ENCODE measurements at places on chromosomes 4 and X.
A peak's percentile ranks its signal among the peaks of the same experiment; 100 is the strongest.

- DNase-seq: no peak
These were observed 34.6 kb upstream of the DCAF8L2 start for GRCh38 chrX:27555514-27555913.

- no peak for DNase-seq
These were observed 97.8 kb downstream of the SYTL5 start for GRCh38 chrX:38103857-38104812.

DNA sequence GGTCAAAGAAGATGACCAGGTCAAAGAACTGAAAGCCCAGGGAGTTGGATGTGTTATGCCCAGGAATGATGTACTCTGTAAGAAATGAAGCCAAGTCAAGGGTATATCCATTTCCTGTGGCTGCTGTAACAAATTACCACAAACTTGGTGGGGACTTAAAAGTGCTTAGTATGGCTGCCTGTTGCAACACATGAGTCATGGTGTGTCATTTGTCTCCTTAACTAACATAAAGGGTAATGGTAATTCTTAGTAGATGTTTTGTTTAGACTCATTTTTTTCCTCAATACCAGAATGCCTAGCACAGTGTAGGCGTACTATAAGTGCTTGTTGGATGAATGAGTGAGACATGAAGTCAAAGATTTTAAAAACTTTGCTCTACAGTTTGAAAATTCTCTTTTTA lies 45.7 kb downstream of the SYTL5 start:
- peak; percentile 3 for DNase-seq

DNA sequence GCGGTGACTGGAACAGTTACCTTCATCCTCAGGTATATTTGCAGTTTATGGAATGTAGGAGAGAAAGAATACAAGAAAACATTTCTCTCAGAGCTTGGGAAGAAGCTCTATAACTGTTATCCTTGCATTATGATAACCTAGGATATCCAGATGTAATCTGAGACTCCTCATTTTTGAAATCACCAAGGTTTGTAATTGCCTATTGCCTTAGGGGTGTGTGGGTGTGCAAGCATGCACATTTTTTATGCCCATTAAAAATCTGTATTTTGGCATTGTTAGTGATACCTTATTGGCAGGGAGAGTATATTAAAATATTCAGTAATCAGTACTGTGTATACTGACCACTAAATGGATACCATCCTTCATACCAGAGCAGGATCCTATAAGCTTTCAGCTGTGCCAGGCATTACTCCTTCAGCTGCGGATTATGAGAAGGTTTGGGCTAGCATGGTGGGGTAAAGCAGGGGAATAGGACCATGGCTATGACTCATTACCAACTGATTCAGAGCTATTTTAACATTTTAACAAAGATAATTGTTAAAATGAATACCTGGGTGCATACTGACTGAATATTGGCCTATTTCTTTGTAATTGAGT lies 8.3 kb downstream of the SEC24B start:
- no peak for DNase-seq

DNA sequence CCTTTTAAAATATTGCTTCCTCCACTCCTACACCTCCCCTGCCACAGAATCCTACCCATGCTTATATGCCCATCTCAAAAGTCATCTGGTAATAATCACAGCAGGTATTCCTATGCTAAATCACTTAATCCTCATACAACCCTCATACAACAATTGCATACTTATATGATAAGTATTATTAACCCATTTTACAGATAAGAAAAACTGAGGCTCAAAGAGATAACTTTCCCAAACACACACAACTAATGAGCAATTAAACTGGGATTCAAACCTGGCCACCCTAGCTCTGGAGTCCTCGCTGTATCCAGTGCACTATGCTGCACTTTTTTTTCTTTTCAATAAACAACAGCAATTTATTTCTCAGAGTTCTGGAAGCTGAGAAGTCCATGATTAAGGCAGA lies 99.8 kb upstream of the TSPAN5 start:
- DNase-seq: no peak

DNA sequence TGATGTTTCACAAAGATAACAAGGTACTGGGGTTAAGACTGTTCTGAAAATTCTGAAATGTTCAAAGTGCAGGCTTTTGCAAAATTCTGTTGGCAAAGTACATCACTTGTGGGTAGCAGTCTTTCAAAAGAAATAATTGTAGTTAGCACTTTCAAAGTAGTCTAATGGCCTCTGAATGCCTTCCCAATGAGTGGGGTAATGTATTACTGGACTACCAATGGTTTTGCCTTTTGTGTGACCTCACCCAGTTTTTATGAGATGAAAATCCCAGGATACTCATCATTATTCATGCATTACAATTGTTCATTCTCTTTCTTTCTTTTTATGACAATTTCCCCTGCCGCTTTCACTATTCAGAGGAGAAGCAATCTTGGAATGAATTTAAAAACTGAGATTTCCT lies 686.1 kb downstream of the GLUD2 start:
- DNase-seq: no peak

DNA sequence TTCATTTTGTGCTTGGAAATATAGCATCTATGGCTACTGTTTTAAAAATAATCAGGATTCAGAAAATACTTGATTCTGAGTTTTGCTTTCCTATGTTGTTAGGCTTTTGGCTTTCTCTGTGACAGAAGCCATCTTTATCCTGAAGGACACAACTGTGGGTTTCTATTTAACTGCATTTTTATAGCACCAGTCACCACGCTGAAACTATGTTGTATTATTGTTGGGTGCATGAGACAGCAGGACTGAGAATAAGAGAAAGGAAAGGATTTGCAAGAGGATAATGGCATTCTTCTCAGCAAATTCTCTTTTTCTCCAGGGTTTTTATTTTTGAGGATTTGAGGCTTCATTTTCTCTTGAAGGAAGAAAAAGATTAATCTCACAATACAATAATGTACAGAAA lies 10.1 kb upstream of the NEUROG2 start:
- DNase-seq: no peak

GRCh38 chr4:71494539-71494938 lies 155.7 kb downstream of the SLC4A4 start:
- no peak for DNase-seq

GRCh38 chrX:2497961-2498780 lies 2.6 kb downstream of the DHRSX start:
- no peak for DNase-seq

GRCh38 chr4:168881781-168882420 lies 128.2 kb downstream of the CBR4 start:
- DNase-seq: no peak

- no peak for DNase-seq
These were observed at the start of gene TACR3 for GRCh38 chr4:103719830-103720207. Gene TACR3 (minus strand): TSS chr4:103719985. CDS start chr4:103719675, 310 bp downstream.

GRCh38 chr4:108181704-108182103 lies 13.0 kb upstream of the LEF1 start:
- DNase-seq: no peak

- DNase-seq: no peak
These were observed 140.2 kb downstream of the DCLK2 start for GRCh38 chr4:150218447-150218846.

DNA sequence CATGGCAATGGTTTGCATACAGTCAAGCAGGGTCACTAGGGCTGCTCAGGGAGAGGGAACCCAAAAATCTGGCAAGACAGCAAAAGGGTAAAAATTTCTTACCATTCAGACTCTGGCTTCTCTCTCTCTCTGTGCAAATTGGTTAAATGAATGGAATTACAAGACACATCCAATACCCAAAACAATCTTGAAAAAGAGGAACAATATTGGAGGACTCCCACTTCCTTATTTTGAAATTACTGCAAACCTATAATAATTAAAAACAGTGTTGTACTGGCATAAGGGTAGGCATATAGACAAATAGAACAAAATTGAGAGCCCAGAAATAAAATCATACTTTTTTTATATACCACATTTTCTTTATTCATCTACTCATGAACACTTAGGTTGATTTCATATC lies 24.1 kb downstream of the ETDA start:
- no peak for DNase-seq

DNA sequence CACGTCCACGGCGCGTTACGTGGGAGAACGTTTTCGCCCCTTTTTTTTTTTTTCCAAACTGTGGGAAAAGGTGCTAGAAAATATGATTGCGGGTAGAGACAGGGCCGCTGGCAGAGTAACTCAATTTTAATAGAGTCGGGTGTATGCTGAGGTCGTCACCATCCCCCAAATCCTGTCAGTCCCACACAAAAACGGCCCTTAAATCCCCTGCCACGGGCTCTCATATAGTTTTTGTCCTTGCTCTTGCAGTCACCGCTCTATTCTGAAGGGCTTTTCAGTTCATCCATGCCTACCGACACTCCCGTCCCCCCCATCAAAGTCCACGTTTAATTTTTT lies 796 bp upstream of the MED14 start:
- no peak for DNase-seq

GRCh38 chr4:188934320-188934962 lies 795.2 kb downstream of the TRIML1 start:
- DNase-seq: no peak

DNA sequence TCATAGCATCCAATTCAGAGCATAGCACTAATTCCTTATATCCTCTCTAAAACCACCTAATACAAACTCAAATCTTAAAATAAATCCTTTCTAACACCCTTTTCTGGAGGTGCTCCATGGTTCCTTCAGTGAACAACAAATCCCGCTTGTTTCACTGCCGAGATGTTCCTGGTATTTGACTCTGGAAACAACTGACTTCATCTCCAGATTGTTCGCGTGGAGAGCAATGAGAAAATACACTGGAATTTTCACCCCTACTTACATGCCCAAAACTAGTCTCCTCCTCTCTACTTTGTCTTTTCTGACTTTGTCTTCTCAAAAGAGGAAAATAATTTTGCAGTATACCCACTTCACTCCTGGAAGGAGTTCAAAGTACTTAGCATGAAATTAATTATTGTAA lies 129.0 kb downstream of the PLS3 start:
- no peak for DNase-seq
